IPS DF 6.9 (cell line): ENCODE measurements at places on chromosomes 7 and 10.

DNA sequence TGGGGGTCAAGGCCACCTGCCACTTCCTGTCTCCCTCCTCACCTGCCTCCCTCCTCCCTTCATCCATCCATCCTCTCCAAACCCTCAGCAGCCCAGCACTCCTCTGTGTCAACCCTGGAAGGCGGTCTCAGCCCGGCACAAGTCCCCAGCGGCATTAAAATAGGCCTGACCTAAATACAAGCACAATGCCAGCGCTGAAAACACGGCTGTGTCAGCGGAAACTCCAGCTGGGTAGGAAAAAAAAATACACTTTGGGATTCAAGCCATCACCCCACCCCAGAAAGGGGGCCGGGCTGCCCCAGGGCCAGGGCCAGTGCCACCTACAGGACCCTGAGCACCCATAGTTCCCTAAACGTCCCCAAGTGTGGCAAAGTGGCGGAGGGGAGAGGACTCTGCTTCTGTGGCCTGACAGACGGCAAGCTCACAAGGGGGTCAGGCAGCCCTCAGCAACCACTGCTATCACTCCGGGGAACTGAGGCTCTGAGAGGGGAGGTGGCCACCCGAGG, 22.7 kb upstream of the GTF2IRD1 start:
- no peak for DNase-seq

GRCh38 chr7:31093282-31093681, 41.2 kb downstream of the ADCYAP1R1 start:
- DNase-seq = no peak

GRCh38 chr10:108788891-108789290, 1134.4 kb downstream of the XPNPEP1 start:
- DNase-seq = no peak

DNA sequence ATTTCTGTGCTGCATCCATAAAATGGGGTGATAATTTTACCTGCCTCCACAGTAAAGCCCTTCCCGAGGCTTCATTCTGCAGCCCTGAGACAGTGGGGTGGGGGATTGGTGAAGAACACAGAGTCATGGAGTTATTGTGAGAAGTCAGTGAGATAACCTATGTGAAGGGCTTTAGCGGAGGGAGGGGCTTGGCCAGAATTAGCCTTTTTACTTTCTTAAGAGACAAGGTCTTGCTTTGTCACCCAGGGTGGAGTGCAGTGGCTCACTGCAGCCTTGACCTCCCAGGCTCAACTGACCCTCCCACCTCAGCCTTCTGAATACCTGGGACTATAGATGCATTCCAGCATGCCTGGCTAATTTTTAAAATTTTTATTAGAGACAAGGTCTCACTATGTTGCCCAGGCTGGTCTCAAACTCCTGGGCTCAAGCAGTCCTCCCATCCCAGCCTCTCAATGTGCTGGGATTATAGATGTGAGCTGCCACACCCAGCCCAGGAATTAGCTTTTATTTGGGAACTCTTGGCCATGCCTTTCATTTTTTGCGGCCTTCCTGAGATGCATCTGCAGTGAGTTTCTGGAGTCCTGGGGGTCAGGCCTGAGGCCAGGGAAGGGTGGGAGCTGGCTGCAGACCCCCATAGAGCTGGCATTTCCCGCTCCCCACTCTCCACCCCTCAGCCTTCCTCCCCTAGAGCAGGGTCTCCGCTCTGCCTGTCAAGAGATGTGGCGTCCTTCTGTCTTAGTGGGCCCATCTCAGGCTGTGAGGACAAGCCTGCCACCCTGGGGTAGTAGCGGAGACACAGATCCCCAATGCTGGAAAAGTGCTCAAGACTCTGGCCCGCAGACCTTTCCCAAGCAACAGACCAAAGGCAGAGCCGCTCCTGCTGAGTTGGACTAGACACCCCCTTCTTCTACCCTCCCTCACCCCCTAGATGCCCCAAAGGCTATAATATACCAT, 77.0 kb downstream of the ZMIZ1 start:
- no peak for DNase-seq

GRCh38 chr10:123906884-123907652, 15.5 kb upstream of the CPXM2 start:
- no peak for DNase-seq

DNA sequence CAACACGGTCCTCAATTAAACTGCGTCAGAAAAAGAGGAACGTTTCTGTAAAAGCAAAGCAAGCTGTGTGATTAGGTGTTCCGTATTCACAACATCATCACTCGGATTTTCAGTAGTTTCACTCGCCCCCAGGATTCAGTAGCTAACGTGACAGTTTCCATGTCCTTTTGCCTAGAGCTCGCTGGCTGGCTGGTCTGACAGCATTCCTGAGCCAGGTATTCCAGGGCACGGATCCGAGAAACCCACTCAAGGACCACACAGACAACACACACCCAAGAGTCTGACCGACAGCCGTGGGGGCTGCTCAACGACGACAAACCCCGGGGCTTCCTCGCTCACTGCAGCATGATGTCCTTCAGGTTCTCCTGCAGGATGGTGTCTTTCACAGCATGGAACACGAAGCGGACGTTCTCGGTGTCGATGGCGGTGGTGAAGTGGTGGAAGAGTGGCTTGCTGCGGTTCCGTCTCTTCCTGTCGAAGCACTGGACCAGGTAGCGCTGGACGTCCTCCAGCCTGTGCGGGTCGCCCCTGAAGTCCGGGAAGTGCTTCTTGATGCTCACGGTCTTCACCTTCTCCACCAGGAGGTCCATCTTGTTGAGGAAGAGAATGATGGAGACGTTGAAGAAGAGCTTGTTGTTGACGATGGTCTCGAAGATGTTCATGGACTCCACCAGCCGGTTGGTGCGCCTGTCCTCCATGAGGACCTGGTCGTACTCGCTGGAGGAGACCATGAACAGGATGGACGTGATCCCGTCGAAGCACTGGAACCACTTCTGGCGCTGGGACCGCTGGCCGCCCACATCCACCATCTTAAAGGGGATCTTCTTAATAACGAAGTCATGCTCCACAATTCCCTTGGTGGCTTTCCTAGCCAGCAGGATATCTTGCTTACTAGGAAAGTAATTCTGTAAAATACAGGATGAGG, 43.1 kb downstream of the AMZ1 start:
- DNase-seq = no peak

- no peak for DNase-seq
Measured at GRCh38 chr10:29732918-29733317, 98.1 kb upstream of the SVIL start.

GRCh38 chr10:61153771-61154170, 209.8 kb upstream of the RHOBTB1 start:
- no peak for DNase-seq

DNA sequence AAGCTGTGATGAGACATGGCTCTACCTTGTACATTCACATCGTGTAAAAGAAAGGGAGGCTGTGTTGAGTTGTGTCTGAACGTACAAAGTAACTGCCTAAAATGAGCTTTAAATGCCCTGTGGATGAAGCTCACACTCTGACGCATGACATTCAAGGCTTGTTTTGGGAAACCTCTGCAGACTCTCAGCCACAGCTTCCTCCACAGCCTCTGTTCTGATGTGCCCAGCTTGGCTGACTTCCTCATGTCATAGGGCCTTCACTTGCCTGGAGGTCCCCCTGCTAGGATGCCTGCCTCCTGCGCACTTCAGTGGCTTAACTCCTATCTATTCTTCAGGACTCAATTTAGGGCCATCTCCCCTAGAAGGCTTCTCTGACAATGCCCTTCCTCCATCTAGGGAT, 230.0 kb upstream of the HABP2 start:
- DNase-seq = no peak

DNA sequence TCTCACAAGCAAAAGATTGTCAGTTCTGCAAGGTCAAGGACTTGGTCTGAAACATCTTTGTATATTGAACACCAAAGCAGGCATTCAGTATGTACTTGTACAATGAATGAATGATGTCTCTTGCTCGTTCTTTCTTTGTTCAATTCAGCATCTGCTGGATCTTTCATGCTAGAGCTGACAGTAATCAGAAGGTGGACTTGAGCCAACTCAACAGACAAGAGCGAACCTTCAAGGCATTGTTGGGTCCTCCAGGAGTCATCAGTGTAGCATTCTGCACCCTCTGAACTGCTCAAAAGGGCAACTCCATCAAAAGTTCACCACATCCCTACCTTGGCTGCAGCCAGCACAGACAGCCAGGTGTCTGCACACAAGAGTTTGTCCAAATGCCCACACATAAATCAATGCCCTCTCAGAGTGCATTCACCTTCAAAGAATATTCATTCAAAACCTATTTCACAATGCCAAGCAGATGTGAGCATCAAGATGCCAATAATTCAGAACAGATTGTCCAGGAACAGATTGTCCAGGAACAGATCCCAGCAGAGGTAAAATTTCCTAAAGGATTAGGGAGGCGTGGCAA, 386.7 kb downstream of the CALN1 start:
- DNase-seq = no peak

DNA sequence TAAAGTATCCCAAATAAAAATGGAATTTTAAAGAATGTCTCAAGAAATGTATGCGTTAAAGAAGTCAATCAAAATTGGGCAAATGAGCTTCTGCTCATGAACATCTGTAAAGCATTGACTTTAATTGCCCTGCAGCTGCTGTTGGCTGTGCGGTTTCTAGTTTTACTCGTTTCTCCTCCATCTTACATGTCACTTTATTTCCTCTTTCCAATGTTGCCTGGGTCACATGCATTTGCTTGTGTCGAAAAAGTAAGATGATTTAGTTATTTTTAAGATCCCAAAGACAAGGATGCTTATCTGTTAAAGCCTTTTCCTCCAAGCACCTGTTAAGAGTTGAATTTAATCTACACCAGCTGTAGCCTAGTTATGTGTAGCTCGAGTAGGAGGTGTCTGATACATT, 310.4 kb downstream of the EXOC4 start:
- no peak for DNase-seq

DNA sequence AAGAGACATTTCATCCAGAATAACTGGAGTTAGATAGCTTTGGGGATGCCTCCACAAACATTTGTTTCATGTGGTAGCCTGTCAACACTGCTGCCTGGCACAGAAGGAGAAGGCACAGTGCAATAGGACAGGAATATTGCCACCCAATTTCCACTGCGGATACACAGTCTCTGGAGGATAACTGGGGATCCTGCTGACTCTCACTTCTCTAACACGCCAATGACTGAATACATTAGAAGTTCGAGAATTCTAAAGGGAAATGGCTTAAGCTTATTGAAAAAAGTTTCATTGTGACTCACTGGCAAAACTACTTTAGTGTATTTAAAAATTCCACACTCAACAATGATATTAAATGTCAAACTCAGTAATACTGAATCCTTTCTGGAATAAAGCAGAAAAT, 12.9 kb downstream of the ARL3 start:
- DNase-seq = no peak

GRCh38 chr7:128827971-128828711, 2.1 kb upstream of the FLNC start:
- DNase-seq = no peak

GRCh38 chr7:38017320-38017719, 96.9 kb downstream of the EPDR1 start:
- no peak for DNase-seq

DNA sequence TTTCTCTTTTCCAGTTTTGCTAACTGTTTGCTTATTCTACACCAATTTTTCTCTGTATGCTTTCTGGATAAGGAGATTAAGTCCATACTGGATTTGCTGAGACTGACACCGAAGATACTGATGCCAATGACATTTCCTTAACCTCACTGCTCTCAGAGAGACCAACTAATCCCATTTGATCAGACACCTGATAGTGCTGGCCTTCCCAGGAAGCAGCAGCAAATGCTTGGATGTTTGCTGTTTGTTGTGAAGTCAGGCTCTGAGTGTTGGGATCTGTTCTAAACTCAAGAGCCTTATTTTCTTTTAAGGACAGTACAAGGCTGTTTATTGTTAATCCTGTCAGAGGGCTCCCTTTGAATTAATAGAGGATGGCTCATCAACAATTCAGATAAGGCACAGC, 143.3 kb downstream of the ANK3 start:
- no peak for DNase-seq

DNA sequence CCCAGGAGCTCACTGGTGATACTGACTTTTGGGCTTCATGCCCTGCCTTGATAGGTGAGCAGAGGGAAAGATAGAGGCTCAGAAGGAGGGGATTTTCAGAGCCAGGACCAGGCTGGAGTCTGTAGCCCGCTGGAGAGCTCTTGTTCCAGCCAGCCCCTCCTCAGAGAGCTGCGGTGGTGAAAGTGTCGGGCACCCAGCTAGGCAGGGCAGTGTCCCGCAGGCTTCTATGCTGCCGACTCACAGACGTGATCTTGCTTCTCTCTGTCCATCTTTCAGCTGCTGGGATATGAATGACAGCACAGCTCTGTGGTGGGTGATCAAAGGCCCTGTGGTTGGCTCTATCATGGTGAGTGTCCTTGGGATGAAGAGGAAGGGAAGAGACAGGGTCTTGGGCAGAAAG, 35.2 kb downstream of the ADCYAP1R1 start:
- DNase-seq = no peak

DNA sequence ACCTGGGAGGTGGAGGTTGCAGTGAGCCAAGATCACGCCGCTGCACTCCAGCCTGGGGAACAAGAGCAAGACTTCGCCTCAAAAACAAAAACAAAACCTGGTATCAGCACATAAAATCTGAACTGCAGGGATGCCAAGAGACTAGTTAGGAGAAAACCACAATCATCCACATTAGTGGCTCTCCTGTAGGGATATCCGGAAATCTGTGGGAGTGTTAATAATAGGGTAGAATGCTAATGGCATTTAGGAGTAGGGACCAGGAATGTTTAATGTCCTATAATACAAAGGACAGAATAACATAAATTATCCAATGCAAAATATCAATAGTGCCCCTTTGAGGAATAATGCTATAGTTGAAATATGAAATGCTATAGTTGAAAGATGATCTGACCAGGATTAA, 24.3 kb downstream of the KIF5B start:
- DNase-seq = no peak

DNA sequence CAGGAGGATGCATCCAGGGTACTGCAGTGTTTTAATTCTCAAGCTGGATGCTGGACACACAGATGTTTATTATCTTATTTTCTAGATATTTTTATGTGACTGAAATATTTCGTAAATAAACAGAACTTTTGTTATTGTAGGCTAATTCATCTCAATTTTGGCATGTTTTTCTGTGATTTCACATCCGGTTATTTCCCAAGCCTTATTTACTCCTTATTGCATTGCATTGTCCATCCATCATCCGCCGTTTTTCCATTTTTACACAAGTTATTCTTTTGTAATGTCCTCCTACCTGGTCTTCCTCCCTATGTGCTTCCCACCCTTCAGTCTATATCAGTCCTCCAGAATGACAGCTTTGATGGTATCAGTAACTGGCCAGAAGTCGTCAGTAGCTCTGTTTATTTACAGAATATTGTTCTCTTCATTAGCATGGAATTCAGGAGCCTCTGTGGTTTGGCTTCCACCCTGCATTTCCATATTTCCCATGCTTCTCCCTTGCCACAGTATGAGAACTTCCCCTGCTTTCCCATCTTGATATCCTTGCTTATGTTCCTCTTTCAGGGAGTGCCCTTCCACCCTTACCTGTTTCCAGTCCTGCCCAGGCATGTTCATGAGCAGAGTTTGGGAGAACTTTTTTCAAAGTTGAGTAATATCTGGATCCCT, 16.1 kb downstream of the GNAI1 start:
- no peak for DNase-seq
